ENCODE measurements at places on chromosomes 12 and 14. TPM values are rescaled to one million over a fixed set of nuclear protein-coding genes. Genes with fewer than 3 reads are reported as not detected.

DNA sequence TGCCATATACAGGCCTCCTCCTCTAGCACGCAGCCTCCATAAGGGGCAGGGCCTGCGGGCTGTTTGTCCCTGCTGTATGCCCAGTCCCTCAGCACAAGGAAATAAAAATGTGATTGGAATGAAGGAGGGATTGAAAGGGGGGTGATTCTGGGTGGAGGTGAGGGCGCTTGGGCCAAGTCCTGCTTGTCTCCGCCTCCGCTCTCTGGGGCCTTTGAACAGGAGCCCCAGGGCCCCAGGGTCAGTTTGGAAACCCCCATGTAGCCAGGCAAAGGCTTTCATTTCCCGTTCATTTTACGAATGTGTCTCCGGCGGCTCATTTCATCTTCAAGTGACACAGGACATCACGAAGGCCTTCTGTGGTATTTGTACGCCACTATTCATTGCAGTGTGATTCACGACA lies 4.5 kb upstream of the CACNA2D4 start:
- no peak overlapping the region for H3K4me3 ChIP-seq
- peaks cover 3% of the 10 kb centered on the region for H3K27me3 ChIP-seq
- H3K27ac ChIP-seq, result no peak overlapping the region
- DNase-seq, result no peak
- no peaks in the 10 kb centered on the region for H3K4me1 ChIP-seq

- H3K27ac ChIP-seq, result peak overlapping the region; percentile 48
- H3K36me3 ChIP-seq, result no peaks in the 10 kb centered on the region
- peaks cover 12% of the 10 kb centered on the region for H3K4me1 ChIP-seq
These were observed 12.2 kb downstream of the CAPZA3 start for GRCh38 chr12:18750085-18750484.

GRCh38 chr12:84270470-84271140 lies 642.0 kb downstream of the SLC6A15 start:
- H3K27me3 ChIP-seq, result no peaks in the 10 kb centered on the region
- H3K4me3 ChIP-seq, result no peak overlapping the region
- H3K27ac ChIP-seq, result no peak overlapping the region
- no peaks in the 10 kb centered on the region for H3K4me1 ChIP-seq
- no peaks in the 10 kb centered on the region for H3K36me3 ChIP-seq
- DNase-seq, result peak; percentile 6

The DIO2 gene
- polyA plus RNA-seq, result 0.18 TPM

DNA sequence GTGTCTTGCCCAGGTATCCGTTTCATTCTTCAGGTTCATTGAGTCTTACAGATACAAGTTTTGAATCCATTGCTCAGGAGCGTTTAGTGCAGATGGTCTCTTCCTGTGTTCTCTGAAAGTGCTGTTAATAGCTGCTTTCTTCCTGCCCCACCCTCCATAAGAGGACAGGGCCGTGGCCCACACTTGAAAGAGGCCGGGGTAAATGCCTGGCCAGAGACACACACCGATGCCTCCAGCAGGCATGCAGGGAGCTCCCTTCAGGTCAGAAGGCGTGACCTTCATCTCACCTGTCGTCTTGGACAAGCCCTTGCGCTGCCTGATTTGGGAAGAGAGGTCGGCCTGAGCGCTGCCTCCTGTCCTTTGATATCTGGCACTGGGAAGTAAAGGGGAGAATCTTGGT lies 11.6 kb downstream of the PRKAB1 start:
- peaks cover 52% of the 10 kb centered on the region for H3K36me3 ChIP-seq
- peaks cover 3% of the 10 kb centered on the region for H3K4me1 ChIP-seq
- H3K27me3 ChIP-seq, result no peaks in the 10 kb centered on the region
- H3K4me3 ChIP-seq, result no peak overlapping the region

The IL22 gene
- polyA plus RNA-seq, result not detected

The PIWIL1 gene
- not detected for polyA plus RNA-seq

DNA sequence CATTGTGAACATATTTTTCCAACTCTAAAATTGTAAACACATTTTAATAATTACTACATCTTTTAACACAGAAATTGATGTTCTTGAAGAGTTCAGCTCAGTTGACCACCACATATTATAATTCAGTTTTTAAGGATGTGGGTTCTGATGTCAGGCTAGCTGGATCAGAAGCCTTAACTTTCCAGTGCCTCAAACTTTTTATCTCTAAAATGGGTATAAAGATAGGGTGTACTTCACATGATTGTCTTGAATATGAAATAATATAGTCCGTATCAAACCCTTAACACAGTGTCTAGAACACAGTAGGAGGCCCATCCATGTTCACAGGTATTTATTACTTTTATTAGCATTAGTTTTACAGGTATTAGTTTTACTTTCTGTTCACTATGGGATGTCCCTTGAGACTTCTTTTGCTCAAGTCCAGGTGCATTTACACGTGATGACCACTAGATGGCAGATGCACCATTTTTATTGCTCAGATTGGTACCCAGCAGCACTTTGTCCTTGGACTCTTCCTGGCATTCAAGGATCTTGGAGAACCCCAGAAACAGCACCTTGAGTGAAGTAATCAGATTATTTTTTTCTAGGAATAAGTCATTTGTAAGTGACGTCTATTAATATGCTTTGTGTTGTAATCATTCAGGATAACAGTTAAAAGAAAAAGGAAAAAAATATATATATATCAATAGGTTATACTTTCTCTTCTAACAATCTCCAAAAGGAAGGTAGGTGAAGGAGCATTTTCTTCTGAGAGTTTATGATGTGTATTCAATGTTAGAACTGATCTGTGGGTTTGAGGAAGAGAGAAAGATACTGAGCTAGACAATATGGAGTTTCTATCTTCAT lies 580.2 kb downstream of the ETNK1 start:
- H3K4me1 ChIP-seq, result no peaks in the 10 kb centered on the region
- peak; percentile 83 for DNase-seq
- H3K36me3 ChIP-seq, result no peaks in the 10 kb centered on the region
- H3K4me3 ChIP-seq, result no peak overlapping the region

GRCh38 chr14:37641117-37641516 lies 45.7 kb downstream of the TTC6 start:
- no peaks in the 10 kb centered on the region for H3K27me3 ChIP-seq
- H3K27ac ChIP-seq, result no peak overlapping the region
- DNase-seq, result no peak
- no peaks in the 10 kb centered on the region for H3K36me3 ChIP-seq

- no peak overlapping the region for H3K27ac ChIP-seq
- no peak for DNase-seq
These were observed 42.4 kb downstream of the ATXN2 start for GRCh38 chr12:111556676-111557075.

The MMP19 gene
- polyA plus RNA-seq, result 9.3 TPM

- H3K27ac ChIP-seq, result no peak overlapping the region
- H3K27me3 ChIP-seq, result no peaks in the 10 kb centered on the region
These were observed 12.3 kb downstream of the SH2B3 start for GRCh38 chr12:111417784-111418593.

GRCh38 chr12:124480469-124481256 lies 86.7 kb downstream of the NCOR2 start:
- H3K36me3 ChIP-seq, result peaks cover 12% of the 10 kb centered on the region
- H3K27me3 ChIP-seq, result peaks cover 2% of the 10 kb centered on the region
- DNase-seq, result peak; percentile 42
- peaks cover 2% of the 10 kb centered on the region for H3K4me1 ChIP-seq

GRCh38 chr14:84375235-84375634 lies 1154.7 kb upstream of the FLRT2 start:
- no peaks in the 10 kb centered on the region for H3K4me1 ChIP-seq
- H3K27ac ChIP-seq, result no peak overlapping the region
- no peaks in the 10 kb centered on the region for H3K27me3 ChIP-seq
- no peak overlapping the region for H3K4me3 ChIP-seq

DNA sequence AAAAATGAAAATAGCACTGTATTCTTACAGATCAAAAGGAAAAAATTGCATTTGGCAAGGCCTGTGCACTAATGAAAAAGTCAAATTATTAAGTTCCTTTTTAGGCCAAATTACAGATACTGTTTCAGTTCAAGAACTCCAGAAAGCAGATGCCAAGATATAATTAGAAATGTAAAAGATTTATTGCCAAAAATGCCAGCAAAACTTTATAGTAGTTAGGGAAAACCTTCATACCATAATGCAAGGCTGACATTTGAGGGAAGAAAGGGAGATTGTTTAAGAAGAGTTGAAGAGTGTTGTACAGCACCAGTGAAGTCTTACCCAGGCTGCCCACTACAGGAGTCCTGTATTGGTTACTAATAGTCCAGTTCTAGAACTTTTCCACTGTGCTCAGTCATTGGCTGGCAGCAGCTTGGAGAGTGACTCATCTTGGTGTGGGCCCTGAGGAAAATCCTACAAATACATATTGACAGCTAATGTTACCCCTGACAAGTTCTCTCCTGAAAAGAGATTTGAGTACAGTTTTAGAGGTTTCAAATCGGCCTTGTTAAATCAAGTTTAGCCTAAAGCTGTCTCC lies 600.4 kb downstream of the C12orf50 start:
- DNase-seq, result no peak
- H3K36me3 ChIP-seq, result no peaks in the 10 kb centered on the region
- H3K4me3 ChIP-seq, result no peak overlapping the region
- H3K27ac ChIP-seq, result no peak overlapping the region
- H3K4me1 ChIP-seq, result no peaks in the 10 kb centered on the region
- H3K27me3 ChIP-seq, result no peaks in the 10 kb centered on the region

GRCh38 chr14:64525354-64525753 lies 15.2 kb upstream of the HSPA2 start:
- H3K27ac ChIP-seq, result no peak overlapping the region
- no peaks in the 10 kb centered on the region for H3K4me1 ChIP-seq
- peaks cover 27% of the 10 kb centered on the region for H3K36me3 ChIP-seq
- no peaks in the 10 kb centered on the region for H3K27me3 ChIP-seq

DNA sequence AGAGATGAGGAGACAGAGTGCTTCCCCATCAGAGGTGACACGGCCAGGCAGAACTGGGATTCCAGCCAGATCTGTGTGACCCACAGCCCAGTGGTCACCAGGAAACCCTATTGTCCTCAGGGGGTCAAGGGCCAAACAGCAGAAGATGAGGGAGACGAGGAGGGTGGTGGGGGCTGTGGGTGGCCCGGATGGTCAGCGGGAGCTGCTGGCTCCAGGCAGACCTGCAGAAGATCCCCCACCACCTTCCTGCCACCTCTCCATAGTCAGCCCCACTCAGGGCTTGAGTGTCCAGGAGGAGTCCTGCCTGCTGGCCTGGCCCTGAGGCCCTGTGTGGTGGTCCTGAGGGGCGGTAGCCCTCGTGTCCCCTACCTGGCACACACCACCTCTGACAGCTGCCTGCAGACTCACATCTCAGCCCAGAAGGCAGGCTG lies 136.8 kb downstream of the CALM1 start:
- H3K4me3 ChIP-seq, result no peak overlapping the region
- no peaks in the 10 kb centered on the region for H3K4me1 ChIP-seq
- no peaks in the 10 kb centered on the region for H3K36me3 ChIP-seq
- H3K27ac ChIP-seq, result no peak overlapping the region

The ARG2 gene
- polyA plus RNA-seq, result 5.5 TPM

The ADGRD1 gene
- polyA plus RNA-seq, result 23.5 TPM

GRCh38 chr14:29930283-29930682 lies 2.6 kb upstream of the PRKD1 start:
- no peaks in the 10 kb centered on the region for H3K36me3 ChIP-seq
- peaks cover 2% of the 10 kb centered on the region for H3K27me3 ChIP-seq
- no peak overlapping the region for H3K27ac ChIP-seq

Data from lung (tissue), 17 donors.